ENCODE measurements at places on chromosomes 11 and 22. TPM values are rescaled to one million over a fixed set of nuclear protein-coding genes. Genes with fewer than 3 reads are reported as not detected.

The PLEKHB1 gene
- 12.7 TPM for total RNA-seq

The KCNQ1 gene
- total RNA-seq: 1.0 TPM

The C11orf42 gene
- total RNA-seq: not detected

The VWCE gene
- total RNA-seq: 17.7 TPM

The OR2AT4 gene
- not detected for total RNA-seq

Measured in Caco-2 (cell line).